ENCODE measurements at places on chromosomes 4 and X.
A peak's percentile ranks its signal among the peaks of the same experiment; 100 is the strongest.

- no peak for DNase-seq
These were observed 142.2 kb downstream of the AMMECR1 start for GRCh38 chrX:110175696-110176095.

DNA sequence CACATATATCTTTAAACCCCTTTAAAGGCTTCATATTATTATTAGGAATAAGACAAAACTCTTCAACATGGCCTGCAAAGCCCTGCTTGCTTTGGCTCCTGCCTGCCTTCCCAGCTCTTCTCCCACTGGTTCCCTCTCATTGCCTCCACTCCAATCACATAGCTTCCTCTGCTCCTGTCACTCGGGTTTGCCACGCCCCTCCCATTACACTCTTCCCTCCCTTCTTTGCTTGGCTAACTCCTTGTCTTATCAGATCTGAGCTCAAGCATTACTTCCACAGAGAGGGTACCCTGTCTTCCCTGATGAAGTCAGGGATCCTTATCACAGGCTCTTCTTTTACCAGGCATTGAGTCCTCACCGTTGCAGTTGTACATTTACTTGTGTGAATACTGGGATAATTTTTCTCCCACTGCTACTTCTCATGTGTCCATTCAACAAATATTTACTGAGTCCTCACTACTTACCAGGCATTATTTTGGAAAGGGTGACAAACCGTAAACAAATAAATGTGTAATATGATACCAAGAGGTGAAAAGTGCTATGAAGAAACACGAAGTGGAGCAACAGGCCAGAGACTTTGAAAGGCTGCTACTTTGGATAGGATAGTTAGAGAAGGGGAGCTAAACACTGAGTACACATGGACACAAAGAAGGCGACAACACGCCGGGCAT is 3.2 kb upstream of the VGLL1 start:
- no peak for DNase-seq

DNA sequence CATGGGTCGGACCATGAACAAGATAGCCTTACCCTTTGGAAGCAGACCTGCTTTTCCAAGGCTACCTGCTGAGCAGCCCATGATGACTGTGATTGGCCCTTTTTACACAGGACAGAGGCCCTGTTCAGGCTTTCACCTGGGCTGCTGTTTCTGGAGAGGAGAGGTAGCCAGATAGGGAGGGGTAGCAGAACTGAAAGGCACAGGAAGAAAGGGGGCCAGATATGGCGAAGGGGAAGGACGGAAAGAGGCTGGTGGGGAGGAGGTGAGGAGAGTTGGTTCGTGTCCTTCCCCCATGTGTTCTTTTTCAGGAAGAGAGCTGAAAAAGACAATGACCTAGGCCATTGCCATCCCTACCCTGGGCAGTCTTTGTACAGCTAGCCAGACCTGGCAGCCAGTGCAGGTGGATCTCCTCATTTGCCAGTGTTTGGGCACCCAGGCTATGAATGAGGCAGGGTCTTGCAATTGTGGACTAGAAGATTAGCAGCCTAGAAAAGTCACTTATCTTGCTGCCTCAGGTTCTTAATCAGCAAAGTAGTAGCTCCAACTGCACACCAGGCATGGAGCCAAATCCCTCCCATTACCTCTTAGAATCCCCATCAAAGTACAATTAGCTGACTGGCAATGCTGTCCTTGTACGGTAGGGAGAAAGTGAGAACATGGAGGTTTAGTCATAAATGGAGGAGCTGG is 139.6 kb downstream of the AMMECR1 start:
- DNase-seq, result no peak

GRCh38 chrX:120315776-120316175 is 4.5 kb upstream of the TMEM255A start:
- DNase-seq, result no peak

GRCh38 chr4:122309988-122310626 is 68.7 kb upstream of the ADAD1 start:
- DNase-seq, result no peak

DNA sequence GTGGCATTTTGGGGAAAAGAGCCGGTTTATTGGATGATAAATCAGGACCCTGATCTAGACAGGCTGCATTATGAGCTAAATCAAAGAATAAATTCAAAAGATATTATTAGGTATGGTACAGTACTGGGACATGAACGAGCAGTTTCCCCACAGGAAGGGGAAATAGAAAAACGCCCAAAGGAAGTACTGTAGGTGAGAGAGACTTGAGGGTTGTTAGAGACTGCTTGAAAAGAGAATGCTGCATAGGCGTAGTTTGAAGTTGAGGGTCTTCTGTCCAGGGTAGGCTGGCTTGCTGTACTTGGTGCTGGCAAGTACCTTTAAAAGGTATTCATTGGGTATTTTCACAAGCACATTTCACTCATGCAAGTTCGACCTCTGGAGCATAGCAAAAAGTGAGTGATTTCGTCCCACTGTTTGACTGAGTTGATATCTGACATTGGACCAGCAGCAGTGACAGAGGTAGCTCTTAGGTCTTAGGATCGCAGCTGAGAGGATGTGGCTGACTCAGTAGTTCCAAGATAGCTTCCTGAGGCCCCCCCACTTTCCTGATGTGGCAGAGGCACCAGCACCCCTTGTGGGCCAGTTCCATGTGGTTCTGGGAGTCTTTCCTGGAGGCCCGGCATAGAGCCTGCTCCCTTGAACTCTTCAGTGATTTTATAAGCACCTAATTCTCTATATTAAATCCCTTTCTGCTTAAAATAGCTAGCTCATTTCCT is 64.3 kb downstream of the TMEM131L start:
- peak; percentile 20 for DNase-seq

- DNase-seq, result no peak
These were observed 96.4 kb upstream of the TRPC5OS start for GRCh38 chrX:111779582-111779981.

DNA sequence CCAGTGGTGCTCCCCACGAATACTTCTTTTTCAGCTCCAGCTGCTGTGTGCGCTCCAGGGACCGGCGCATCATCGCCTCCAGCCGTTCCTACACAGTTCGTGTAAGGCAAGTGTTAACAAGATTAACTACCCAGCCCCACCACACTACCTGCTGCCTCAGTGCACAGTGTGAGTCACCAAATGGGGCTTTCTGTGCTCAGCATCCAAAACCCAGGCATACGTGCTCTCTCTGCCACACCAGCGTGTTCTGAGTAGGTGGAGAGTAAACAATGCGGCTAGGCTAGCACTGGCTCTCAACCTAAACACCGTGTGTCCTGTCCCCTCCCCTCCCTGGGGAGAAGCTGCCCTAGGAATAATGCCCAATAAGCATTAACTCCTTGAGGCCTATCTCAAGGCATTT is 60.0 kb downstream of the MAP7D2 start:
- no peak for DNase-seq

- no peak for DNase-seq
These were observed 2.0 kb downstream of the DHX15 start for GRCh38 chr4:24582235-24582832.

DNA sequence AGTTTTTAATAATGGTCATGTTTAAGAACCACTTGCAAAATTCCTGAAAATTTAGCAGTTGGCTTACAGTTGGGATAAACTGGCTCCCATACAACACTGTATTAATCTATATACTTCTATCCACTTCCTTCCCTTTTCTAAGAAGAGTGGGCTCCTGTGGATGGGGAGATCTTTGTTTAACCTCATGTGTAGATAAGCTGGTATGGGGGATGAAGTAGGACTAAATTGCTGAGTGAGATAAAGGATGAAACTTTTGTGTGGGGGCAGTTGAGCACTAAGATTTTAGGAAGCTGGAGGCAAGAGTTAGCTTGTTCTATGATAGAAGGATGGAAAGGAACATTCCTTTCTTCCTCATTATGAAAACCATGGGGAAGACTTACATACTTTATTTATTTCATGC is 54.6 kb upstream of the ATP8A1 start:
- no peak for DNase-seq

DNA sequence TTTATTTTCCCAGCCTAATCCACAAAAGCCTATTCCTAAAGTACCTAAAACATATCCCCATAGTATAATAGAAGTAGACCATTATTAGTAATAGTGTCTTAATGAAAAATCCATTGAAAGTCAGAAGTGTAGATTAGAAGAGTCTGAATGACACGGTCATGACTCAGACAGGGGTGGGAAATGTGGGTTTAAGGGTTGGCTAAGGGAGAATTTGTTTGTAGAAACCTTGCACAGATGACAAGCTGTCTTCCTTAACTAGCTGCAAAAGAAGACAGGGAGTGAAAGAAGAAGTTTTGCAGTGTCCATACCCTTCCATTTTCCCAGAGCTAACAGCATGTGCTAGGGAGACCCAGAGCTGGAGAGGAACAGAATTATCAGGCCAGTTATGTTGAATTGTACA is 242.7 kb upstream of the ETNPPL start:
- no peak for DNase-seq

DNA sequence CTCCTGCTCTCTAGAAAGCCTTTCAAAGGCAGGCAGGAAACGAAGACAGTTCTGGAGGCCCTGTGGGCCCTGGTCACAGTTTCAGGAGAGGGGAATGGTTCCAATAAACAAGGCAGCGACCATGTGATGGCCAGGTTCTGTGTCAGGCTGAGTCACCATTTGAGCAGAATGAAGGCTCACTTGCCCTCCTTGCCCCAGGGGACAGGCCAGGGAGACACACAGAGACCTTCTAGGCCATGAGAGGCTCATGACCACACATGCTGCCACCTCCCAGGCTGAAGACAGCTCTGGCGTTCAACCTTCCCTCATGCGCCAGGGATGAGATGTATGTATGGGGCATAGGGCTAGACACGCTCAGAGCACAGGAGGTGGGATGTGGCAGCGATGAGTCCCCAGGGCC is 22.9 kb upstream of the TRIM2 start:
- no peak for DNase-seq

- DNase-seq, result no peak
These were observed 106.8 kb downstream of the STOX2 start for GRCh38 chr4:184011826-184012380.

DNA sequence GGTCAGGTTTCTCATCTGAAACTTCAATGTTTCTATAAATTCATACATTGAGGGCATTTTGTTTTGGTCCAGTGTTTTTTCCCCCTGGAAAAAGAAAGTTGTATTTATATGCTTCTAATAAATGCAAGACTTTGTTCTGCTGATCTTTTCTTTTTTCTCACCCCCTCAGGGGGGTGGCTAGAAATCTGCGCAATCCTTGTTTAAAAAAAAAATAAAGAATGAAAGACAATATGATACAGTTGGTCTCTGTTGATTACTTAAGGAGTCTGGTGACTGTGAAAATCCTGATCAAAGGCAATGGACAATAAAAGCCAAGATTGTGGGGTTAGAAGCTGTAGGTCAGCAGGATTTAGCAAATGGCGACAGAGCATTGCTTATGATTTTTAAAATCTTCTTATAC is 180.5 kb downstream of the KIT start:
- no peak for DNase-seq

DNA sequence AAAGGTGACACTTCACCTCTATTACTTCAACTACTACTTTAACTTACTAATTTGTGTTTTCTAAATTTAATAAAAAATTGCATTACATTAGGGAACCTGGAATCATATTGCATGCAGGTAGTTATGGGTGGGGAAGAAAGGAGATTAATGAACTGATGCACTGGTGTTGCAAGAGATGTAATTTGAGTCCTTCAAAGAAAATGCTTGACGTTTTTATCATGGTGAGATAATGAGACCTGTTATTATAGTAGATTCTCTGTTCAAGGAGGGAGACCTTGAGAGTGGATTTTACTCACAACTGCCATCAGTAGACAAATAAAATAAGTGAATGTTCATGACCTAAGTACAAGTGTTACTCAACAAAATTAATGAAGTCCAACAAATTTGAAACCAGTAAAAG is 26.4 kb upstream of the MED14 start:
- no peak for DNase-seq

DNA sequence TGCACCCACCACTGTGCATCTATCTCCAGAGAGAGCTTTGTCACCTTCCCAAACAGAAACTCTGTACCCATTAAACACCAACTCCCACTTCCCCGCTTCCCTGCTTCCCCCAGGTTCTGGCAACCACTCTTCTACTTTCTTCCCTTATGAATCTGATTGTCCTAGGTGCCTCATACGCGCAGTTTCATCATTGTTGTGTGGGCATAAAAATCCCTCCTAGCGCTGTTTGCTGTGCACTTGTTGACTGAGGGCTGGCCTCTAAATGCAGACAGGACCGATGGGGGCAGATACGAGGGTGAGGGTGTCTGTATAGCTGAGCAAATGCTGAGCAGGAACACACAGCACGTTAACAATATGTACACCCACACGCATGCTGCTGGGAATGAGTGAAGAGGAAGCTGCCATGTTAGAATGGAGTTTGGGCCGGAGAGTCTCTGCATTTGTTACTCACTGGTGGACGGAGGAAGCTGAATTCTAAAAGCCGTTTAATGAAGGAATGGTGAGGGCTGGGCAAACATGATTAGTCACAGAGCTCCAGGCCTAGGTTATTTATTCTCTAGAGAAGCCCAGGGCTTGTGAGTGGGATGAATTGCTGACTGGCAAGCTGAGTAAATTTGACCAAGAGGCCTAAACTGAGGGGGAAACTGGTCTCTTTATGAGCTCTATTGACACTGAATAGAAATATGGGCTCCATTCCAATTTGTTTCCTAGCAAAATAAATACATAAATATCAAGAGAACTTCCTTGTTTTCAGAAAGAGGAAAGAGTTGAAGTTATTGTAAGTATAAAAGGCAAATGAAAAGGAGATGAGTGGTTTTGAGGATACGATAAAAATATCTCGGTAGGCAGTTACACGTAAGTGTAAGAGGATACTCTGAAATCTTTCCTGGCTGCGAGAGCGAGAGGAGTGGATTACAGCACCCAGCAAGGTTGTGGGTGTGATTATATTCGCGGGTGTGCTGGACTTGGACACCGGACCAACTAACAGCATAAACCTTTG is 95.9 kb upstream of the RPS6KA3 start:
- no peak for DNase-seq

DNA sequence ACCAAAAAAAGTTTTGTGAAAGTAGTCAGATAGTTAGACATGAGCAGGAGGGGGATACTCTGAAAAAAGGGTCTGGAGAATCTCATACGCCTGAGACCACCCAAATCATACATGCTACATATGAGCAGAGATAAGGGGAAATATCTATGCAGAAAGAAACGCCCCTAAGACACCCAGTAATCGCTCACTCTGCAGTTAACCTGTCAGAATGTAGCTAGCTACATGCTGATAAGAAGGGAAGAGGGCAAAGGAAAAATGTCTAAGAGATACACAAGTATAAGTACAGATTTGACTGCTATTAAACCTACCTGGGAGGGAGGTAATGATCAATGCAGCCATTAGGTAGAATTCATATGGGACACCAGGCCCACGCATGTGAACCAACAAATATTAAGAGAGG is 1159.5 kb upstream of the PCDH10 start:
- no peak for DNase-seq

- no peak for DNase-seq
These were observed 153.5 kb downstream of the SLC10A7 start for GRCh38 chr4:146368209-146368608.

DNA sequence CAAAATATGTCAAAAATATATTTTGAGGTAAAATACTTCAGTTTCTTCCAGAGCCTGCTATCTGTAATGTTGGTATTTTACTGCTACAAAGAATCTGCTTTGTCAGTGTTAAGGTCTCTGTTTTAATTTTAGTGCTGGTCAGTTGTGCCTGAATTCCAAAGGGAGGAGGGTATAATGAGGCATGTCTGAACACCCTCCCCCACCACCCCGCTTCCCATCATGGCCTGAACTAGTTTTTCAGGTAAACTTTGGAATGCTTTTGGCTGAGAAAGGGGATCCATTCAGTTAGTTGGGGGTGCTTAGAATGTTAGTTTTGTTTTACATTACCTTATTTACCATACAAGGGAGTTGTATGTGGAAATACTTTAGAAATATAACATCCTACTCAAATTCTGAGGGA is 158.5 kb downstream of the MID1IP1 start:
- no peak for DNase-seq

- no peak for DNase-seq
These were observed 7.2 kb downstream of the RPL9 start for GRCh38 chr4:39451423-39452023.

GRCh38 chrX:136767104-136767941 is 13.4 kb downstream of the ARHGEF6 start:
- peak; percentile 47 for DNase-seq
